HL-60 (cell line): ENCODE measurements at places on chromosomes 12 and 14.
A peak's percentile ranks its signal among the peaks of the same experiment; 100 is the strongest.

DNA sequence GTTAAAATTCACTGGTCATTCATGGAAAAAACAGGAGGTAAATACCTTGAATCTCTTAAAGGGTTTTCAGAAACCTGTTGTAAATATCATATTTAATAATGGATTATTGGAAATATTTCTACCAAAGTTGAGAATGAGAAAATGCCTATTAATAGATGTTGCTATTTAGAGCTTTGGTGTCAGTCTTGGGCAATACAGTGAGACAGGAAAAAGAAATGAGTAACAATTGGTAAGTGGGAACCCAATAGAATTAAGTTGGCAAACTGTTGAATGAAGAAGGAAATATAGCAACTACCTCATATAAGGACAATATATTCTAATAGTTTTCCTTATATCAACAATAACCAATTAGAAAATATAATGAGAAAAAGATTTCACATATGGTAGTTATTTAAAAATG is 78.0 kb downstream of the ATF7IP start:
- DNase-seq = no peak

DNA sequence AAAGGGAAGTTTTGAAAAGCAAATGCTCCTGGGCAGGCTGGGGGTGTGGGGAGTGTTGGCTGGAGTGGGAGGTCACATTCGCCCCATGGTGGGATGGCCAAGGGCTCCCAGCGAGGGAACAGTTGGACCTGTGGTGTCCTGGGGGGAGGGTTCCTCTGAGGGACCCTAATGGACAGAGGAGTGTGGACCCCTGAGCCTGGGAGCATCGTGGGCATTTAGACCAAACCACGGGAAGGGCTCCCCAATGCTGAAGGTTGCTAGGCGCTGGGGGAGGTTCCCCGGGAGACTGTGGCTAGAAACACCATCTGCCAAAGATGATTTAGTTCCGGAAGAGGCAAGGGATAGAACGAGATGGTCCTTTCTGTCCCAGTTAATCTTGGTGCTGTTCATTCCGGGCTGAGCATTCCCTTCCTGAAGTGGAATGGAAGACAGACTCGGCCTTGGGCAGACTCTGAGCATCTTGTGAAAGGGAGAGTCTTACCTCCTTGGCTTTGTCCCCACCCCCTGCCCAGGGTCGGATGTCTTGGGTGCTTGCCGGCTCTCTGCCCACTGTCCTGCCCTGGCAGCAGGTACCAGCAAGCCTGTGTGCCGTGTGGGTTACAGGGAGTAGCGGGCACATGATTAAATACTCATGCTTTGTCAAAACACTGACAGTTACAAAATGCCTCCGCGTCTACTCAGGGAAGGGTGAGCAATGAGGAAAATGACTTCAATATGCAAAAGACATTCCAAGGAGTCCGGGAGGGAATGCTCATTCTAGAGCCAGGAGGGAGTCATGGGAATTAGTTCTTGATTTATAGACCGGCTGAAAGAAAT is 215.9 kb downstream of the CACNA1C start:
- no peak for DNase-seq

DNA sequence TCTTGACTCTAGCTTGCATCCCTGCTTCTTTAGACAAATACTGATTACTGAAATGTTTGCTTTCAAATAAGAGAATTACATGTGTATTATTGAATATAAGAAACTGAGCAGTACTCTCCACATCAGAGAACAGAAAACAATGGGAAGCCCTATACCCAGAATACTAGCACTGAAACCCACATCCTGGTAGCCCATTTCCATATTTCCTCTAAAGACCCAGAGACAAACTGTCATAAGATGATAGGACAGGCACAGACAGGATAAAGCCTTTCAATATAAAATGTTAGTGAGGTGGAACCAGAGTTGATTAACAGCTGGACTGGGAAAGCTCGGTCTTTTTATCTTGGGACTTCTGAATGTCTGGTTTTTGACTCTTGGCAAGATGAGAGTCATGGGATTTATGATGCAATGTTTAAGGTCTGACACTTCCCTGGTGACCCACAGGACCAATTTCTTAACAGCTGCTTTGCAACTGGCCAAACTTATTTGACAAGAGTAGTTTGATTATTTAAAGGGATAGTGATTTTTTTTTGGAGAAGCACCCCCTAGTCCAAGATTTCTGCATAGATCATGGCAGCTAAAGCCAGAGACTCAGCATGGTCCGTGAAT is 166.9 kb upstream of the ATXN7L3B start:
- no peak for DNase-seq

DNA sequence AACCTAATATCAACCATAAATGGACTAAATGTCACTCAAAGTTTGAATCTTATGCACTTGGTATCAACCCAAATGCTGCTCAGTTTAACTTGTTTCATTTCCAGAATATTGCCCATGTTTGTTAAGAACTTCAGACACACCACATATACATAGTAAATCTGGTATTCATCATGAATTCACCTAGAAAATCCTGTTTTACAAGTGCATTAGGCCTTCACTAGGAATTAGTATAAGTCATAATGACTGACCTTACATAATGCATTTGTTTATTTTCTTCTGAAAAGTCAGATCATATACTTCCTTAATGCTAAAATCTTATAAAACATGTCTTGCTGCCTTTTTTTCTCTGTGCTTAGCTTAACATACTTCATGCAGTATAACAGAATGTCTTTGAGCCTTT is 66.1 kb downstream of the ABCD2 start:
- no peak for DNase-seq

GRCh38 chr12:43737646-43738045 is 20.9 kb downstream of the PUS7L start:
- DNase-seq = no peak

DNA sequence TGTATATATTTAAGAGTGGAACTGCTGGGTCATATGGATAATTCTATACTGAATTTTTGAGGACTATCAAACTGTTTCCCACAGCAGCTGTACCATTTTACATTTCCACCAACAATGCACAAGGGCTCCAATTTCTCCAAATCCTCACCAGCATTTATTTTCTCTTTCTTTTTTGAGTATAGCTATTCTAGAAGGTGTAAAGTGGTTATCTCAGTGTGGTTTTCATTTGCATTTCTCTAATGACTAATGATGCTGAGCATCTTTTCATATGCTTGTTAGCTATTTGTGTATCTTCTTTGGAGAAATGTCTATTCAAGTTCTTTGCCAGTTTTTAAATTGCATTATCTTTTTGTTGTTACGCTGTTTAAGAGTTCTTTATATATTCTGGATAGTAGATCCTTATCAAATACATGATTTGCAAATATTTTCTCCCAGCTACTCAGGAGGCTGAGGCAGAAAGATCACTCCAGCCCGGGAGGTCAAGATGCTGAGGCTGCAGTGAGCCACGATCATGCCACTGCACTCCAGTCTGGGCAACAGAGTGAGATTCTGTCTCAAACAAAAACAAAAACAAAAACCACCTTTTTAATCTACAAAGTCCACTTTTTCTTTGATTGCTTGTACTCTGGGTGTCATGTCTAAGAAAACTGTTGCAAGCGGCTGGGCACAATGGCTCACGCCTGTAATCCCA is 32.8 kb downstream of the GTF2A1 start:
- DNase-seq = no peak

GRCh38 chr14:57739516-57739915 is 126.4 kb downstream of the SLC35F4 start:
- DNase-seq = no peak

- DNase-seq = no peak
Observed at GRCh38 chr14:105855246-105855892, 329.0 kb downstream of the TMEM121 start.

DNA sequence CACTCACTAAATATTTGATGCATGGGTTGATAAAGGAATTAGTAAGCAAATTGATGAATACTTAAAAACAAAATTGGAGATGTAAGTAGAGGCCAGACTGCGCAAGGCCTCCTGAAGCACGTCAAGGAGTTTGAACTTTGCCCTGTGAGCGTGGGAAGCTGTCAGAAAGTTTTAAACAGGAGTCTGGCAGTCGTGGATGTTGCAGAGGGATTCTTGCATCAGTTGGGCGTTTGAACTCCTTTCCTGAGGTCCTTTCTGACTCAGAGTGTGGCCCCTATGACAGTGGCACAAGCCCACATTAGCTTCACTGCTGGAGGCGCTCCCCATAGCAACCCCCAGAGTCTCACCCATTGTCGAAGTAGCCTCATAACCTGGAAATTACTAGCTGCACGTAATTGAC is 17.9 kb upstream of the IL22 start:
- peak; percentile 21 for DNase-seq

GRCh38 chr12:3186546-3187215 is 109.5 kb downstream of the TSPAN9 start:
- DNase-seq = no peak

GRCh38 chr12:92730758-92731157 is 28.0 kb downstream of the PLEKHG7 start:
- no peak for DNase-seq

- DNase-seq = no peak
Observed at GRCh38 chr14:102830474-102831045, 53.3 kb downstream of the TRAF3 start.

- DNase-seq = no peak
Observed at GRCh38 chr12:117026343-117026742, 72.9 kb downstream of the TESC start.
